Stimulated activated CD4-positive, alpha-beta T cell treated with anti-CD3 and anti-CD28 coated beads, Interleukin-12 subunit alpha, Interleukin-12 subunit beta, amount 100 ng/mL, for 24 hours (primary cell): ENCODE measurements at places on chromosomes 4 and X.

DNA sequence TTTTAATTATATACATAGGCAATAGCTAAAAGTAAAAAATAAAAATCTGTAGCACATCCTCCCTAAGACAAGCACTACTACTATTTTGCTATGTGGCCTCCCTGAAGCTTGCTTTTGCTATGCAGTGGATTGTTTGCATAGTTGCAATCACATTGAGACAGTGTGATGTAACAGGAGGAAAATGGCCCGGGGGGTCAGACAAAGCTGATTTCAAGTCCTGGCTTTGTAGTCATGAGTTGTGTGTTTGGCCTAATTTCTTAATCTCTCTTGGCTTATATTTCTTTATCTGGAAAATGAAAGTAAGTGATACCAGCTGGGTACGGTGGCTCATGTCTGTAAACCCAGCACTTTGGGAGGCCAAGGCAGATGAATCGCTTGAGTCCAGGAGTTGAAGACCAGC, 166.6 kb downstream of the LHFPL1 start:
- no peak for DNase-seq

DNA sequence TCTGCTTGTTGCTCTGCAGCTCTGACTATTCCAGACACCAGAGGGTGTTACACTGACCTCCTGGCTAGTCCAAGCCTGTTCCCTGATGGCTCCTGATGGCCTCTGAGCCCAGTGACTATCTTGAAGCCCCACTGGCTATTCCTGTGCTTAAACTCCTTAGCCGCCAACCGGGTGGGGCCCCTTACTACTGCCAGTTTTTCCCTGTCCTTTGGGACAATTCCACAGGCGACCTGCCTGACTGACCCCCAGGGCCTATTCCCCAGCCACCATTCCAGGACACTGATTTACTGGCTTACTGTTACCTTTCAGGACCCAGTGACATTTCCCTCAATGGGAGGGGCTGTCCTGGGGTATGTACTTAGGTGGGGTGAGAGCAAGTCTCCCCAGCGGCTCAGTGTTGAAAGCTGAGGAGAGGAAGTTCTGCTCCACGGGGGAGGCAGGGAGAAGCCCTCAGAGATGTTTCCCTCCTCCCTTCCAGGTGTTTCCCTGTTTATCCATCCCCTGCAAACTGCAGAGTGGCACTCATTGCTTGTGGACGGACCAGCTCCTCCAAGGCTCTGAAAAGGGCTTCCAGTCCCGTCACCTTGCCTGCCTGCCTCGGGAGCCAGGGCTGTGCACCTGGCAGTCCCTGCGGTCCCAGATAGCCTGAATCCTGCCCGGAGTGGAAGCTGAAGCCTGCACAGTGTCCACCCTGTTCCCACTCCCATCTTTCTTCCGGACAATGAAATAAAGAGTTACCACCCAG, 4.0 kb downstream of the TIMP1 start:
- DNase-seq, result no peak

DNA sequence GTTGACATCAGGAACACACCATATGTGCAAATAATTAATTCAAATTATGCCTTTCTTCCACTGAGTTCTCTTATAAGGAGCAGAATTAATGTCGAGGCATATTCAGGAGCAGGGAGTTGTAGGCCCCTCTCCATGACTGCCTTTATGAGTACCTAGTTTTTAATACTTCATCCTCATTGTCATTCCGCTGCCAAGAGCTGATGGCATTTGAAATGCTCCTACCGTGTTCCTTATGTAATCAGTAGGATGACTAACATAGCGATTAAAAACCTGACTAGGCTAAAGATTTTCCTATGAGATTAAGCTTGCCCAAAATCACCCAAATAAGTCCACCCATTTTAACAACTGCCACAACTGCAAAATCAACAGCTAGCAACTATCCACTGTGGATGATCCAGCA, 220.6 kb downstream of the DHX15 start:
- DNase-seq, result no peak

DNA sequence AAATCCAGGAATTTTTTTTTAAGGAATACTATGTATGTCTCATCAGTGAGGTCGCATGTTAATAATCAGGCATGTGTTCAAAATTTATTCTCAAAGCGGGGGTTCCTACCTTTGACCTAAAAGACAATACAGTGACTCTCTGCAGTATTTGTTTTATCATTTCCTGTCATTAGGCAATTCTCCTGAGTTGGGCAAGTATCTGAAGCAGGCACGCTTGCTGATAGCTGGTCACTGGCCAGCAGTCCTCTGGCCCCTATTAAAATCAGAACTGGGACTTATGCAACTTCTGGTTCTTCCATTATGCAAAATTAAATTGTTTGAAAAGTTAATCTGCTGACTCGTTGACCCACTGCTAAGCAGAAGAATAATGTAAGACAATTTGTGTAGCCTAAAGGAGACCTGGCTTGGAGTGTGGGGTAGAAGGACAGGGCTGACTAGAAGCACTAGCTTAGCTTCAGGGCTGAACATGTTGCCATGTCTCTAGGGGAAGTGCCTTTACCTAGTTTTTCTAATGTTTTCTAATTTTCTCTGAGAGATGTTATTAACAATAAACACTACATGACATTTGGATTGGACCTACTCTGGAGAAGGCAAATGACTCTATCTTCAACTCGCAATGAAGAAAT, 36.0 kb upstream of the GABRA2 start:
- DNase-seq, result no peak
